Chondrocyte (in vitro differentiated cells): ENCODE measurements at places on chromosomes 5 and 9. TPM values are rescaled to one million over a fixed set of nuclear protein-coding genes. Genes with fewer than 3 reads are reported as not detected.

PNPLA7 gene
- 3.6 to 4.2 TPM (median 4.1 TPM) in 3 replicates for total RNA-seq

FCN2 gene
- total RNA-seq = not detected in 3 replicates

OR1J2 gene
- total RNA-seq = not detected in 3 replicates

AMBP gene
- total RNA-seq = not detected in 3 replicates

PCDHB4 gene
- 2.0 to 5.4 TPM (median 2.0 TPM) in 3 replicates for total RNA-seq

GRCh38 chr9:108535526-108535925 lies 320.3 kb downstream of the ACTL7B start:
- H3K36me3 ChIP-seq = no peaks in the 10 kb centered on the region
- no peak overlapping the region for H3K4me3 ChIP-seq
- H3K4me1 ChIP-seq = peaks cover 19% of the 10 kb centered on the region
- H3K27ac ChIP-seq = no peak overlapping the region
- no peaks in the 10 kb centered on the region for H3K27me3 ChIP-seq

- H3K36me3 ChIP-seq = no peaks in the 10 kb centered on the region
- no peak for DNase-seq
Observed at GRCh38 chr5:61348447-61348846, 16.4 kb downstream of the ZSWIM6 start.

DNA sequence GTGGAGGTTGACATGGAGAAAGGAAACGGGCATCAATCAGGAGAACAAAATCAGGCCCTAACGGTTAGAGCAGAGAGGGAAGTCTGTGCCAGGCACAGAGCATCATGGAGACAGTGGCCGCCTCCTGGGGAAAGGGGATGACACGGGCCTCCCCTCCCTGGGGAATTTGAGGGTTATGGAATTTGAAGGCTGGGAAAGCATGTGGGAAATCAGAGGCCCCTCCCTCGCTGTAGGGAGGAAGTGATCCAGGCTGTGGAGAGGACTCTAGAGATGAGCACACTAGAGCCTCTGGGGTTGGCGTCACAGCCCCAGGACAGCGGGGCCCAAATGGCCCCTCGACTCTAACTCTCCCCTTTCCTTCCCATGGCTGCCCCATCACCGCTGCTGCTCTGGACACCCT lies 36.7 kb downstream of the PROP1 start:
- no peaks in the 10 kb centered on the region for H3K4me1 ChIP-seq
- H3K27me3 ChIP-seq = no peaks in the 10 kb centered on the region
- no peak for DNase-seq

DNA sequence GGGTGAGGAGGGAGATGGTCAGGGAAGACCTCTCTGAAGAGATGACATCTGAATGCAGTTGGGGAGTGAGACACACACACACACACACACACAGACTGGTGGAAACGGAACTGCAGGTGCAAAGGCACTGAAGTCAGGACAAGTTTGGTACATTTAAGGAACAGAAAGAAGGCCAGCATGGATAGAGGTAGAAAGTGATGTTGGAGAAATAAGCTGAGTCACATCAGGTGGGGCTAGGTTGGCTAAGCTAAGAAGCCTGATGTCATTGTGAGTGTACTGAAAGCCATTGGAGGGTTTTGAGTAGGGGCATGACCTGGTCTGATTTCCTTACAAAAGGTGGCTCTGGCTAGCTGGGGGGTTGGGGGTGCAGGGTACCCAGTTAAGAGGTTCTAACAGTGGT lies 3.1 kb downstream of the BSPRY start:
- H3K27ac ChIP-seq = peak overlapping the region; percentile 22
- peaks cover 62% of the 10 kb centered on the region for H3K27me3 ChIP-seq
- H3K4me3 ChIP-seq = no peak overlapping the region
